Activated CD4-positive, alpha-beta T cell treated with anti-CD3 and anti-CD28 coated beads for 48 hours (primary cell): ENCODE measurements at places on chromosomes 3 and 15.

- no peak for DNase-seq
Observed at GRCh38 chr3:133886031-133886722, 9.5 kb downstream of the RAB6B start.

GRCh38 chr15:60633426-60633968 lies 154.6 kb upstream of the ICE2 start:
- DNase-seq = no peak

GRCh38 chr15:69159805-69160140 lies 662 bp upstream of the GLCE start:
- no peak for DNase-seq

DNA sequence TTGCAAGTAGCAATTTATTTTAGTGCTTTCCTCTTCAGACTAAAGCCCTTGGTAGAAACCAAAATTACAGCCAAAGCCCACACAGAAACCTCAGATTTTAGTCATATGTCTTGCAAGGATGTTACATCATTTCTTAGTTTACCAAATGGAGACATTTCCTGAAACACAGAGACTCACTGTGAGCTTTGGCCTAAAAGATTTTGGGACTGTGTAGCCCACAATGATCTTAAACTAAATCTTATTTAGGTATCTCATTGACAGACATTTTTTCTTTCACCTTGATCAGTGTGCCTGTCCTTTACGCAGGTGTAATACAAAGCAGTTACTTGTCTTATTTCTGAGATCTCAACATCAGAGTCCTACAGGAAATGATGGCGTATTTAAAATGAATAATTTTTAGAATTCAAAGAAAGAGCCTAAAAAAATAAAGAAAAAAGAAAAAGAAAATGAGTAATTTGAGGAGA lies 27.8 kb upstream of the AP4E1 start:
- DNase-seq = no peak

DNA sequence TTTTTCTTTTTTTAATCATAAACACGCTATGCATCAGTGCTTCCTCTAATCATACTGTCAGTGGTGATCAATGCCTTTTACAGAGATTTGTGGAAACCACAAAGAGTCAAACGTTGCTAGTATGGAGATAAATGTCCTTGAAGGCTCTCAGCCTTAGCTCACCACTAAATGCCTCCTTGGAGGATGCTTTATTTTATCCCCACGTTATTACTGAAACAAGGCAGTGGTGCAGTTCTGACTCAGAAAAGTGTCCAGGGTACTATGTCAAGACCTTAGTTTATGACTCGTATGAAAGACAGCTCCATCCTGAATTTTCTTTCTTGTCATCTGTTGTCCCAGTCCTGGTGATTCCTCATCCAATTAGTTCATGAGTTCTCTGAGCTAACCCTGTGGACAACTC lies 1146.7 kb downstream of the IGSF11 start:
- no peak for DNase-seq

DNA sequence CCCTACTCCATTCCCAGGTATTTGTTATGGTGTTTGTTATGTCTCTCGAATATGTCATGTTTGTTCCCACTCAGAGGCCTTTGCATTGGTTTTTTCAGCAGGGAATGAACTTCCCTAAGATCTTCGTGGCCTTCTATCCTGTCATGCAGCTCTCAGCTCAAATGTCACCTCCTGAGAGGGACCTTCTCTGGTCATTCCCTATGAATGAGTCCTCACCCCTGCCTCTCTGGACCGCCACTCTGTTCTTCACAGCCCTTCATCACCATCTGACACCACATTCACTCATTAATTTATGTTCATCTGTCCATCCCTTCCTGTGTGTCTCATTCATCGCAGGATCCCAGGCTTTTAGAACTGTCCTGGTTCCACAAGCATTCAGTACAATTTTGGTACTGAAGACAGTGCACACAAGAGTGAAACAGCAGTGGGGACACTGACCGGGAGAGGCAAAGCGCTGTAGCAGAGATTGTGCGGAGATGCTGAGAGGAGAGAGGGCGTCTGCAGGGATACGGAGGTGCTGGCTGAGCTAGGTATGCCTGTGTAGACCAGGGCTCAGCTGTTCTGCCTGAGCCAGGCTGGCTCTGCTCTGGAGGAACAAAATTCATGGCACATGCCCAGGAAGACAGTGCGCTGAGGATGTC lies 132.3 kb downstream of the CHCHD6 start:
- DNase-seq = no peak

DNA sequence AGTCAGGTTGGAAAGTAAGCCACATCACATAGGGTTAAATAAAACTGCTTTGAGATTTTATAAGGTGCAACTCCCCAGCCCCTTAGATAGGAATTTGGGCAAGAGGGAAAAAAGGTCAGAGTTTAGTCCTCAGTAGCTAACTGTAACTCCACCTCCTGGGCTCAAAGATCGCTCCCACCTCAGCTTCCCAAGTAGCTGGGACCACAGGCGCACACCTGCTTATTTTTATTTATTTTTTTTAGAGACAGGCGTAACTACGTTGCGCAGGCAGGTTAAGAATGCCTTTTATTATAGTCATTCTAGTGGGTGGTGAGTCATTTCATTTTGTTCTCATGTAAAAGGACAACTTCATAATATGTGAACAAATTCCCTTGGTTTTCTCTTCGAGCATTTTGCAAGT lies 14.7 kb downstream of the TM2D3 start:
- DNase-seq = no peak

- no peak for DNase-seq
Observed at GRCh38 chr3:53702776-53703530, 143.3 kb downstream of the CHDH start.

GRCh38 chr3:127678611-127679533 lies 6.1 kb downstream of the ABTB1 start:
- DNase-seq = no peak

GRCh38 chr15:66780172-66780972 lies 78.3 kb downstream of the SMAD6 start:
- DNase-seq = no peak
